AG10803 (cell line): ENCODE measurements at places on chromosomes 12 and 14.

- DNase-seq = no peak
These were observed 270.3 kb downstream of the NRXN3 start for GRCh38 chr14:78440356-78440894.

DNA sequence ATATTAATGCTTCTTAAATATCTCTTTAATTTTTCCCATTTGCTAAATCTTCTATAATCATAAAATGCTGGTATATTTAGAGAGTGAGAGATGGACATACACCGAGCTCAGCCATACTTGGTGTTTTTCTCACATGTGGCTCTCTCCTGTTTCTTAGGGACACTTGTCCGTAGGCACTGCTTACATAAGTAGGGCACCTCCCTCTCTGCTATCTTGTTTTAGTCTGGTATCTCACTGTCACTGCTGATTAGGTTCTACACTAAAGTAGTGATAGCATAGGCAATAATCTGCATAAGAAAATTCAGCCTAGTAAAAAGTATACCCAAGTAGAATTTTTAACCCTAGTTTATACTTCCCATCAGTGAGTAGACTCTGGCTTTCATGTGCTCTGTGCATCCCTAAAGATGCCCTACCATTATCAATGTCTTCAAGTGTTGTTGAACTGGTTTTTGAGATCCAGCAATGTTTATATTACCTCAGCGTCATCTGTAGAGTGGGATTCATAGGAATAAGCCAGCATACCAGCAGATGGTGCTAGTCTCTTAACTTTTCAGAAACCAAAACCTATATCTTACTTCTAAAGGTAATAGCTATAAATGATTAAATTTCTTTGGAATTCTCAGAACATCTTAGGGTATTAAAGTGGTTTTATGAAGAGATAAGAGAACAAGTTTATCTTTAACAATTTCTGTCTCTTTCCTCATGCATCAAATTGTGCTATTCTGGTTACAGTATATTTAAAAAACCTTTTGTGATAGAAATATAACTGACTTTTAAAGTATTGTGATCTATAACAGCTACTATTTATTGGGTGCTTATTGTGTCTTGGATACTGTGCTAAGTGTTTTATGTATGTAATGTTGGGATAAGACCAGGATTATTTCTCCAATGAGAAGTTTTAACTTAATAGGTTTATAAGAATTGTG, 32.9 kb downstream of the ARID2 start:
- DNase-seq = peak; percentile 48

GRCh38 chr14:100135073-100135472, 24.4 kb downstream of the DEGS2 start:
- no peak for DNase-seq

DNA sequence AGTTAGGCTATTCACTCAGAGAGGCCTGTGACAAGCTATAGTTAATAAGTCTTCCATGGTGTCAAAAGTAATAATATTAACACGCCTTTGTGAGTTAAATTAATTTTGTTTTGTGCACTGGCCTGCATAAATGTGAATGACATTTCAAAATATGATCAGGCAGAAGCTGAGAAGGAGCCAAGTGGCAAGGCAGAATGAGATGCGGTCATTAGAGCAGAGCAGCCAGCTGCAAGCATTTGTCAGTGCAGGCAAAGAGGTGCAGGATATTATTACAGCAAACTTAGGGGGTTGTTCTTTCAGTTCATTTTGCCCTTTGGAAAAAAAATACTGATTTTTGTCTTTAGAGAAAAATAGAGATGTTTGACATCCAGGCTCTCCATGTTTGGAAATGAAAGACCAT, 364.5 kb downstream of the PAWR start:
- DNase-seq = no peak

DNA sequence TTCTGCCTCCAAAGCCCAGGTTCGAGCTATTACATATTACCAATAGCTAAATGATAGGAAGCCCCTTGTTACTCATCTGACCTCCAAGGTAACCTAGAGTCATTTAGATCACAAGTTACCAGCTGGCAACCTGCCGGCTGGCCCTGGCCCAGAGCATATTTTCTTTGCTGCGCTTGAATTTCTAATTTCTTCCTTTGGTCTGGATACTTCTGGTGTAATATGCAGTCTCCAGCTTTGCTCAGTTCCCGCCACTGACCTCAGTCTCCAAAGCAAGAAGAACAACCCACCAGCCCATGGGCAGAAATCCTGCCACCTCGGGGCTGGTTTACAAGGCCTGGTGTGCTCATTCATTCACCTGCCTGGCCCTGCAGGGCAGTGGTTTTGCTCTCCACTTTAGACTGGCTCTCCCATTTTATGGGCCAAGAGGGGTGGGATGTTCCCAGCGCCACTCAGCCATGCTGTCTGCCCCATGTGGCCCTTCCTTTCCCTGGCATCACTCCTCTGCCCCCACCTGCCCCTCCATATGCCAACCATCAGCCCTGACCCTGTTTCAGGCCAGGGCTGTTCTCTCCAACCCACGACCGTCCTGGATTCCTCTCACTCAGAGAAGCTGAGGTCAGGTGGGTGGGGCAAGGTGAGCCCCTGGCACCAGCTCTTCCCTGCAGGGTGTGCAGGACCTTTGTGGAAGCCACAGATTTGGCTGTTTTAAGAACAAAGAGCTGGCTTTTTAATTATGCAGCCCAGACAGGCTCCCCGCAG, 76.0 kb downstream of the PRIMA1 start:
- DNase-seq = no peak

- peak; percentile 31 for DNase-seq
These were observed 42.0 kb downstream of the TRAF3 start for GRCh38 chr14:102819176-102819628.

DNA sequence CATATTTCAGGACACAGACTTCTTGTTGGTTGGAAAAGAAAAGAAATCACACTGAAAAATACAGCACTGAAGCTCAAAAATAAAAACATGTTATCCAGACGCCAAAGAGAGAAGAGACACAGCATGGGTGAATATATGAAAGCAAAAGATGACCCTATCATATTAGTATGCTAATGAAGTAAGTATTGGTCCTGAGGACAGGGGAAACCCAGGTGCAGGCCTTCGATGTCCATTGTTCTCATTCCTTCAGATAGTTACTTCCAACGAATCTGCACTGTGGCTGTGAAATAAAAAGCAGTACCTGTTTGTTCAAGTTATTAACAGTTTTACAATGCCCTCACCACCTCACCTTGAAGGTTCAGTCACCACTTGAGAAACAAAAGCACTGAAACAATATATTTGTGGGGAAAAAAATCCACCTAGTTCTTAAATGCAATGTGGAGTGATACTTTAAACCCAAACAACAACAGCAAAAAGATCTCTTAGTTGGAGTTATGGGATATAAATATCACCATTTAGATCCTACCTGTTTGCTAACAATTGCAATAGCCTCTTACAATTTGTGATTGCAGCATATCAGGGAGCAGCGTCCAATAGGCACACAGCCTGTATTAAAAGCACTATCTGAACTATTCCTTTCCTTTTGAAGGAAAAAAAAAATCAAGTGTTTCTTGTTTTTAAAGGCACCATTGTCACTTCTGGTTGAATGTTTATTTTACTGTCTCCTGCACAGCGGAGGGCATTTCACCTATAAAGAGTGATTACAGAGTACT, 188.1 kb downstream of the BCAT1 start:
- no peak for DNase-seq

GRCh38 chr12:128236525-128236924, 30.4 kb upstream of the TMEM132C start:
- no peak for DNase-seq

DNA sequence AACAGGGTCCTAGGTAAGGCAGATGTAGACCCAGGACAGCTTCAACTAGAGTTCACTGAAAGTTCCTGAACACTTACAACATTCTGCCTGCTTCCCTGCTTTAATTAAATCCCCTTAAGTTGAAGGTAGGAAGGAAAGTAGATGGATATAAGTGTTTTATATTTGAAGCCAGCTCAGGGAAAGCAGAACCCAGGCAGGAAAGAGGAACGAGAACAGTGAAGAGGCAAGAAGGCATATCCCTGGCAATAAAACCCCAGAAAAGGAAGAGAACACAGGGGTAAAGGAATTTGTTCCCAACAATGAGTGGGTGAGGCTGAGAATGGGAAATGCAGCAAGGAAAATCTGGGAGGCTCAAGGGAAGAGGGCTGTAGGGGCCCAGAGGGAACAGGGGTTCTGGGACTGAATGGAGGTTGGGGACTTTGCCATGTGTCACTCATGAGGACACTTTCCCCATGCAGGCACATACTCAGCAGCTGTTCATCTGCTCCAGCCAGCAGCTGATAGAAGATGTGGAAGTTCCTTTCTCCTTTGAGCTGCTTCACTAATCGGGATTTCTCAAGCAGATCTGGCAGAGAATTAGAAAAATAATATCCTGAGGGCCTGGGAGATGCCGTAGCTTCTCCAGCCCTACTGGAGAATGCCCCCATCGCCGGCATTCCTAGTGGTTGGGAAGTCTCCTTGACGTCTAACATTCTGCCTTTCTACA, 3.7 kb downstream of the MYO1A start:
- DNase-seq = no peak

DNA sequence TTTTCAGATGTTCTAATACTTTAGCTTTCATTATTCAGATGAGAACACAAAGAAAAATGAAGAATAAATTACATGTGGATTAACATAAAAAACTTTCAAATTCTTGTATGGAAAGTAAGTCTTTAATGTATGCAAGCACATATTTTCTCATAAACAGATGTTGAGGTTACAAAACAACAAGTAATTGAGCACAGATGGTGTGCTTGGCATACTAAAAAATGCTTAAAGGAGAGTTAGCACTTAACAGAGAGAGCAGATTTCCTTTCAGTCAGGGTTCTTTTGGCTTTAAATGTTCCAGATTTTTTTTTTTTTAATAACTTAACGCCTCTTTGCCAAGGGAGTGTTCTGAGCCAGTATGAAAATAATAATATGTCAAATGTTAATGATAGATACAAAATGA, 96.0 kb downstream of the RASSF9 start:
- peak; percentile 66 for DNase-seq

DNA sequence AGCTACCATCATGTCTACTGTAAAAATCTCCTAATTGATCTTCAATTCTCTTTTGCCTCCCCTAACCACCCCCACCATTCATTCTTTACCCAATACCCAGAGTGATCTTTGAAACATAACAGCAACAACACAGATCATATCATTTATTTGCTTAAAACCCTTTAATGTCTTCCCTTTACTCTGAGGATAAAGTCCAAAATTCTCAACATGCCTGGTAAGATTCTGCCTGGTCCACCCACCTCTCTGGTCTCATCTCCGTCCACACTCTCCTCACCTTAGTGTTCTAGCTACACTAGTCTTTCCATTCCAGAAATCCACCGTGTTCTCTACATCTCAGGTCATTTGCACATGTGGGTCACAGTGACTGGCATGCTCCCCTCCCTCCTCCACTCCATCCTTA, 27.7 kb downstream of the SLC38A4 start:
- DNase-seq = no peak

DNA sequence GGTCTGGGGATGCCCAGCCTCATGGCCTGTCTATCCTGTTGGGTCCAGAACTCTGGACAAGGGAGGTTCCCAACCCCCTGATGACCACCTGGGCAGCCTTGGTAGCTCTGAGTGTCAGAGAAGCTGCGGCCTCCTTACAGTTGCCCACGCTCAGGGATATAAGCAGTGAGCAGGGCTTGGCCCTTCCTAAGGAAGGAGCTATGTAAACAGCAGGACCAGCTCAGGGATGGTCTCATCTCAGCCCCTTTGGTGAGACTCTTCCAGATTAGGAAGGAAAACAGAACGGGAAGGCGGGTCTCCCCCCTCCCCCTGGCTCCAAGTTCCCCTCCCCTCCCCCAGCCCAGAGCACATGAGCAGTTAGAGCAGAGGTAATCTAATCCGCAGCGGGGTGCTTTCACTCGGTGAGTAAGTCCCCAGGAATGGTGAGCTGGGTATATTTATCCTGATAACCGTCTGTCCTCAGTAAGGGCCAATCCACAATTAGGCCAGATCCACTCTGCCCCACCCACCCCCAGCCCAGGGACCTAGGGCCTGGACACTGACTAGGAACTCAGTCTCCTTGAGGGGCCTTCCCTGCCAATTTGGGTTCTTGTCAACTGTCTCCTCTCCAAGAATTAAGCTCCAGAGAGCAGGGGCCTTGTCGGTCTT, 29.5 kb upstream of the RPLP0 start:
- DNase-seq = peak; percentile 91

GRCh38 chr14:58717211-58717610, 79.4 kb downstream of the DACT1 start:
- no peak for DNase-seq

- no peak for DNase-seq
These were observed 16.0 kb downstream of the OLR1 start for GRCh38 chr12:10155966-10156365.

DNA sequence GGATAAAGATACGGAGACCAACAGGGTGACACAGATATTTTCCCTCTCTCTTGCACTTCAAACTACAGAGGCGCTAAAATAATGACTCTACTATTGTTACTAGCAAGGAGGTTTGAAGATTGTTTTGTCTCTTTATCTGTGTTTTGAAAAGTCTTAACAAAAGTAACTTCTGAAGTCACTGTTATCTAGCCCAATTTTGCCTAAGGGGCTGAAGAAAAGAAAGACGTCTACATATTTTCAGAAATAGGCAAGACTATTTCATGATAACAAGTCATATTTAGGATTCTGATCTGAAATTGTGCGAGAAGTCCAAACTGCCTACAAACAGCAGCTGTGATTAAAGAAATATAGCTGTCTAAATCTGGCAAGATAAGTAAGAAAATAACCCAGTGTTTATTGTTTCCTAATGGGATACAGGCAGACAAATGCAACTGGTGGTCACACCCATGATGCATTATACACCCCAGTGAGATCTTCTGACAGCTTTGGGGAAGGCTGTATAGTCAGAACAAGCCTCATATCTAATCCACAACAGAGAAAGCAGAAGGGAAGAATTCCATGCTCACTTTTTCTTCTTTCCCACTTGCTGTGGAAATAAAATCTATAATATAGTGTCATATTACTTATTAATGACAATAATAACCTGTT, 226.9 kb upstream of the ARID2 start:
- no peak for DNase-seq

DNA sequence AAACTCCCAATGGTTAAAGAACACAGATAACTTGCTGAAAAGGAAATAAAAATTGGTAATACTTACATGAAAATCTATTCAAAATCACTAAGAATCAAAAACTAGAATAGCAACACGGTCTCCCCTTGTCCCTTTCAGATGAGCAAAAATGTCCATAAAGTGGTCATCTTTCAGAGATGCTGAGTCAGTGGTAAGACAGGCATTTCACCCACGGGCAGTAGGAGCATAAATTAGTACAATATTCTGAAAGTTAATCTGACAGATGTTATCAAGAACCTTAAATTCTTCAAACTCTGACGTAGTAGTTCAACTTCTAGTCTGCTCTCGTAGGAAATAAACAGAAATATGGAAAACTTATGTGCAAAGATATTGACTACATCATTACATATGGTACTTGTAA, 33.1 kb upstream of the GNPNAT1 start:
- DNase-seq = no peak
